ENCODE measurements at places on chromosomes 11 and 22.

DNA sequence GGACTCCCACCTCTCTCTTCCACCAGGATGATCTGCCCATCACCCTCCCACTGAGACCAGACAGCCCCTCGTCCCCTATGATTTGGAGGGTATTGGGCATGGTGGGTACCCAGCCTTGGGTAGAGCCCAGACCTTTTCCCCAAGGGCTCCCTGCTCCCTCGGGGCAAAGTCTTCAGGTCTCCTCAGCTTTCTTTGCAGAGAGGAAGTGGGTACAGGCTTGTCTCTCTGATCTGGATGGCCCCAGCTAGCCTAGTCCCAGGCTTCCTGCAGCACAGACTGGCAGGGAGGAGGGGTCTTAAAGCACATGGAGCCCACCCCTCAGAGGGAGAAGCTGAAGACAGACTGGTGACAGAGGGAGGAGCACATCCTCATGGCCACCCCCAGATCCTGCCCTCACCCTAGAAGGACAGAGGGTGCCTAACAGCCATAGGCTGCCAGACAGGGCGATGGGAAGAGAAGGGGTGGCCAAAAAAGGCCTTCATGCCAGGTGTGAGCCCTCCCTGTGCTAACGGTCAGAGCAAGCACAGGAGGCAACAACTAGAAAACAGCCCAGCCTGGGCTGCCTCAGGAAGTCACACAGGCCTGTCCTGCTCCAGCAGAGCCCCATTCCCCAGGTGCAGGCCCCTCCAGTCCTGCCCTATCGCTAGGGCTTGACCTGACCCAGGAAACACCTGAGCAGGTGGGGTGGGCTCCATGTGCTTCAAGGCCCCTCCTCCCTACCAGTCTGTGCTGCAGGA, 30.4 kb downstream of the SLC22A12 start:
- DNase-seq = no peak

GRCh38 chr11:110764485-110764884, 52.2 kb upstream of the ARHGAP20 start:
- no peak for DNase-seq

GRCh38 chr11:28621753-28622152, 513.6 kb downstream of the METTL15 start:
- DNase-seq = no peak

- DNase-seq = no peak
Observed at GRCh38 chr22:40819599-40820140, 524 bp upstream of the SLC25A17 start.

DNA sequence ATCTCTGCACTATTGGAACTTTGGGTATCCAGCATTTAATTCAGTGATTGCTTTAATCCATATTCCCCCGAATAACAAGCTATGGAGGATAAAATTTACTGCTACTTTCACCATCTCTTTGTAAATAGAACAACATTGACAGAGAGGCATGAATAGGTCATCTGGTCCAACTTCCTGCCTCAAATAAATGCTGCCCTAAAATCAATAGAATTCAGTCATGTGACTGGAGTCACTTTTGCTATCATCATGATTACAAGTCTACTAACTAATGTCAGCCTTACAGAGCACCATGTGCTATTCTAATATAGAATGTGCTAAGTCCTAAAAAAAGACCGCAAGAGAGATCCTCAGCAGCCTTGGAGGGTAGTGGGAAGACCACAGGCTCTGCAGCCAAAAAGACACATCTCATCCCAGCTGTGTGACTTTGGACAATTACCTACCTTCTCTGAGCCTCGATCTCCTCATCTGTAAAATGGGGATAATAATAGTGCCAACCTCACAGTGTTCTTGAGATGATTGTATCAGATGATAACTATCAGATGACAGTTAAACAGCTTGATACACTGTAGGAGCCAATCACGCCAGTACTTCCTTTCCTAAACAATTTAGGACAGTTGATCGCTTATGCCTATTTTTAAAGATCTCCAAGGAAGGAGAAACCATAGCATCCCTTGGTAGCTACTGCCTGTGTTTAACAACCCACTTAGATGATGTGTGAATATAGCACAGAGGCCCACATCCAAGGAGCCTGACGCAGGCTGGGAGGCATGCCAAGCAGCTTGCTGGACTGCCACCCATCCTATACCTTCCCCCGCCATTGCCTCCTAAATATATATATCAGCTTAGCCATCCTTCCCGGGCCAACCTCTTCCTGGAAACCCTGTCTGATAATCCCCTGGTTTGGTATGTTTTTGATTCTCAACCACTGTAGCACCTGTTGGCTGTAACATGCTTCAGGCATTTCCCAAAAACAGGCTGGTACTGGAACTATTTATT, 77.3 kb upstream of the PHF21A start:
- no peak for DNase-seq

DNA sequence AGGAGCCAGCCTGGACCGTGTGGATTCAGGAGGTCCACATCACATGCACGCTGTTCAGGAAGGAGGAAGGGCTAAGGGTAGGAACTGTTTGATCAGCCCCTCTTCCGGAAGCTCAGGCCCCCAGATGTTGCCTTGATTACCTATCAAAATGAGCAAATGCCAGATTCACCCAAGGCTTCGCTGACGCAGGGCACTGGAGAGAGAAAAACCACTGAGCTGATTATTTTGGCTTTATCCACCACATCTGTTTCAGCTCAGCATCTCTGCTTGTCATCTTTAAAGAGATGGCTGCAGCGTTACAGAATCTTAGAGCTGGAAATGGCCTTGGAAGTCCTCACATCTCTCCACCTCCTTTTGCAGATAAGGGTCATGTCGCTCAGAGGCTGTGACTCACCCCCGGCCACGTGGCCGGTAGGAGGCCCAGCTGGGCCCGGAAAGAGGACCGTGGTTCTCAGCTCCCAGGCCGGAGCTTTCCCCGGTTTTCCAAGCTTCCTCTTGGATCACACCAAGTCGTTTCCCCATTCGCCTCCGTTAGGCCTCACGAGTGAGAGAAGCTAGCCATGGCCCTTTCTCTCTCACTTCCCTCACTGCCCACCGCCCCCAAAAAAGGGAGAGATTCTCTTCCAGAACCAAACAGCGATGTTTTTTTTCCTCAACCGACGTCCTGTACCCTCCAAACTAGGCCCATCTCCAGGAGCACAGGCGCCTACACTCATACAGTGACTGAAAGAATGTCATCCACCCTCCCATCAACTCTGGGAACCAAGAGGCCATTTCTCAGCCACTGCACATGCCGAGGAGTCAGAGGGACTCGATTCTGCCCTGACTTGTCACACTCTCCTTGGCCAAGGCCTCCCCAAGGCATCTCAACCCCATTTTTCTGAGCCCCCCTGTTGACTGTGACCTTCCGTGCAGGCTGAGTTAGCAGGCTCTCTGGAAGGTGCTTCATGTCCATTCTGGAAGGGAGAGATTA, 37.6 kb downstream of the LIF start:
- no peak for DNase-seq

- DNase-seq = no peak
Observed at GRCh38 chr11:73968356-73968966, 14.2 kb downstream of the UCP2 start.

DNA sequence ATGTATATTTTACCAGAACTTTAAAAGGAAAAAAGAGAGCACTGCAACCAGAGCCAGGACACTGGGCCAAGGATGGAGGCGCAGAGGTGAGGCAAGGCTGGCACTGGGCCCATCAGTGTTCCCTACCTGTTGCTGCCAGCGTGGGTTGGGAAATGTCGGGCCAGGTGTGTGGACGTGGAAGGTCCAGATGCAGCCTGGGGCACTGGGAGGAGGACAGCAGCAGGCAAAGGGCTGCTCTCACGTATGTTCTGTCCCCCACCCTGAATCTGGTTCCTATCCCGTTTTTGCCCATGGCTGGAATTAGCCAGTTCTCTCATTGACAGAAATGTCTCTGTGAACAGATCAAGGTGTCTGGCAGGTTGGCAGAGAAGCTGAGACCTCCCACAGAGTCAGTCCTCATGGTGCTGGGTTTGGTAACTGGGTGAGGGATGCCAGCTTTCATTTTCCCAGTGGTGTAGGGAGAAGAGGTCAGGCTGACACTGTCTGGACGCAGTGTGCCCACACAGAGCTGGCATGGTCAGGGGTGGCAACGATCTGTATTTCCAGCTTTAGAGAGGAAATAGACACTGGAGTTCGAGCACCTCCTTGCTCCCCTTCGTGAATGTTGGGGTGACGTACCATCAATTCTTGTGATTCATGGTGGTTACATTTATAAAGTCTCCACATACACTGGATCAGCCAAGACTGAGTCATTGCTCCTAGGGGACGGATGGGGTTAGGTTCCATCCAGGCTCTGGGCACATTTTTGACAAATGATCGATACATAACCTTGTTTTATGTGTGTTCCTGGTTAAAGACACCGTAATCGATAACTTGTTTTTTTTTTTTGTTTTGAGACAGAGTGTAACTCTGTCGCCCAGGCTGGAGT, 4.3 kb upstream of the PNPLA3 start:
- no peak for DNase-seq

- DNase-seq = no peak
Observed at GRCh38 chr11:73155102-73155501, 13.0 kb upstream of the FCHSD2 start.

GRCh38 chr11:128201009-128201408, 386.3 kb downstream of the ETS1 start:
- DNase-seq = no peak

DNA sequence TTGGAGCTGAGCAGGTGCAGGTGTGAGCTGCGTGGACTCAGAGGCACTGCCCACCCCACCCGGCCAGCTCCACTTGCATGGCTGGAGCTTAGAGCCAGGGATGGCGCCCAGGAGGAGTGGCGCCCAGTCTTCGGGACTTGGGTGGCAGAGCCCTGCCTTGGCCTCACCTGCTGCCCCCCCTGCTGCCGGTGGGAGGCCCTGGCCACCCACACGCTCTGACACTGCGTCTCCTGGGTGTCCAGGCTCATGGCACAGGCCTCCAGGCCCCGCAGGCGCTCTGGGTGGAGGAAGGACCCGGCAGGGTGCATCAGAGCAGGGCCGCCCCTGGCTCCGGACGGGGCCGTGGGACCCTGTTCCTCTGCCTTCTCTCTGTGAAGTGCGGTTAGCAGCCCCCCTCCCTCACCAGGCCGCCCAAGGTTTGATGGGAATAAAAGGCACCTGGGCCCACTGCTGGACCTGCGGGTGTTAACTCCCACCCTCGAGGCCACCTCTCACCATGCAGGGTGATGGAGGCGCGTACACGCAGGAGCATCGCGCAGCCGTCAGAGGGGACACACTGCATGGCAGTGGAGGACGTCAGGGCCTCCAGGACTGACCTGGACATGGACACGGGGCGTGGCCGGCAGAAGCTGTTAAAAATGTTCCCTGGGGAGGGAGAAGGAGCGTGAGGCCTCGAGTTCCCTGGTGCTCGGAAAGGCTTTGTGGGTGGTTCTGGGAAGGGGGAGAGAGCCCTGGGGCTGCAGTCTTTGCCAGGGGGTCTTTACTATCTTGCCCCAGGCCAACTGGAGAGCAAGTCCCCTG, 11.8 kb downstream of the IL17REL start:
- DNase-seq = no peak

DNA sequence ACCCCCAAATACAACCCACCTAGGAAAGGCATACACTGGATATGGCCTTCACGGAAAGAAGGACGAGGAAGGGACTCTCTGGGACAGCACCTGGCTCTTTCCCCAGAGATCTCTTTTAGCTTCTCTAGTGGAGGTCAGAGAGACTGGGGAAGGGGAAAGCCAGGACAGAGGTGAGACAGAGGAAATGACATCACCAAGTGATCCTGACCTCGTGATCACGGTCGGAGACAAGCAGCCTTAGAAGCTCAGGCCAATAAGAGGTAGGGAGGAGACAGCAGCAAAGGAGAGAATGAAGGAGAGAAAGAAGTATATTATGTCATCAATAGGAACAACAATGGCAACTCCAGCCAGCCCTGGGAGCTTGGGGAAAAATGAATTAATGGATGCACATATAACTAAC, 15.4 kb upstream of the TMPRSS13 start:
- no peak for DNase-seq

Data from stimulated activated CD4-positive, alpha-beta T cell treated with anti-CD3 and anti-CD28 coated beads, Interleukin-2, amount 100 ng/mL, for 24 hours (primary cell).